ENCODE measurements at places on chromosomes 11 and 22.
A peak's percentile ranks its signal among the peaks of the same experiment; 100 is the strongest.

DNA sequence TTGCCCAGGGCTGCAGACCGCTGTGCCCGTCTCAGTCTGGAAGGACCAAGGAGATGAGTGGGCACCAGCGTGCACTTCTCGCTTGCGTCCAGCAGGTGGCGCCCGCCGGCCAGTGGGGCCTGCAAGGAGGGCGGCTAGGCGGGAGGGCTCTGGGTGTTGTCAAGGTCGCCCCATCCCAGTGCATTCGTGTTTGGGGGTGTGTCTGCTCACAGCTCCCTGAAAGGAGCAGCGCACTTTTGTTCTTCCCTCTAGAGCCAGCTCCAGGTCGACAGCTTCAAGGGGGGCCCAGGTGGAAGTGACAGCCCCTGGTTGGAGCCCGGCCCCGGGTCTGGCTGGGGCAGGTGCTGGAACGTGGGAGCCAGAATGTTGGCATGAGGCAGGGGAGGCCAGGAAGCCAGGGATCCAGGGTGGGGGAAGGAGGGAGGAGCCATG, 23.4 kb upstream of the MPPED1 start:
- peak; percentile 19 for DNase-seq

- DNase-seq: no peak
Observed at GRCh38 chr11:64437426-64437825, 78.5 kb downstream of the RPS6KA4 start.

GRCh38 chr11:28808771-28809170, 700.6 kb downstream of the METTL15 start:
- DNase-seq: no peak

GRCh38 chr11:10457901-10458300, 2.8 kb downstream of the AMPD3 start:
- DNase-seq: no peak

GRCh38 chr11:3860375-3860774, 4.9 kb downstream of the STIM1 start:
- no peak for DNase-seq

DNA sequence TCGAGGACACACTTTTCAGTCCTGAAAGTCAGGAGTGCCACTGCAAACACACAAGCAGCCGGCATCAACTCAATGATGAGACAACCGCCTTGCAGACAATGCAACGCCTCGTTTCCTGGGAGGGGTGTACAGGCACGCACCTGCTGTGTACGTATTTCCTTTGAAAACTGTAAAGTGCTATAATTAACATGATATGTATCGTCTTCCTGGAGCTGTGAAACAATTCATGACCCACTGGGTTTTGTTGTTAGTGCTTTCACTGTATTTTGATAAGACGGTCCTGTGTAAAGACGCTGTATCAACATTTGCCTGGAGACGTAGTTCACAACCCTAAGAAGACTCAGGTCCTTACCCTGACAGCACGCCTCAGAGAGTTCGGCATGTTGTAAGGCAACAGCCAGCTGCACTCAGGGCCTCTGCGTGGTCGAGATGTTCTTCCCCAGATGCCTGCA, 105.7 kb upstream of the ANO1 start:
- DNase-seq: no peak

DNA sequence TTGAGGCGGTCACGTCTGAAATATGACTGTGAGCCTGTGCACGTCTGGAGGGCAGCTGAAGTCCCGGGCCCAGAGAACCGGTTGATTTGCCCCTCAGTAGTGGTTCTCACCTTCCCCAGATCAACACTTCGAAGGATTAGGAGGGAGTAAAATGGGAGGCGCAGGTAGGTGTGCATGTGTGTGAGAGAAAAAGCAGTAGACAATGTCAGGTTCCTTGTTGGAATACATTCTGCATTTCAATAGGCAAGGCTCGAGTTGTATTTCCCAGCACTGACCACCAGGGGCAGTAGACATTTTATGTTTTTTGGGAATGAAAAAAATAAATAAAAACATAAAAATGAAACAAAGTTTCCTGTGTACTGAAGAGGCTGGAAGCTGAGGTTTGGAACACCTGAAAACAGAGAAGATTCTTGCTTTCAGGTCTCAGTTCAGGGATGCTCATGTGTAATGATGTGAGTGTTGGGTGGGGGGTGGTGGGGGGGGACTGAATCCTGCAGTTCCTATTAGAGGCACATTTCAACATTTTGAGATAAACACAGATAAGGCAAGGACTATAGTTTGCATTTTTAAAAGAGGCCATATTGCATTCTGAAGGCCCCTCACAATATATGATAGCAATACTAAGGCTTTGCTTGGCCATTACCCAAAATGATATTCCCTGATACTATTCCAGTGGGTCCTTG, 333.9 kb downstream of the CADM1 start:
- DNase-seq: no peak

- DNase-seq: peak; percentile 98
Observed at GRCh38 chr11:117833401-117833891, 8.9 kb upstream of the FXYD2 start.

DNA sequence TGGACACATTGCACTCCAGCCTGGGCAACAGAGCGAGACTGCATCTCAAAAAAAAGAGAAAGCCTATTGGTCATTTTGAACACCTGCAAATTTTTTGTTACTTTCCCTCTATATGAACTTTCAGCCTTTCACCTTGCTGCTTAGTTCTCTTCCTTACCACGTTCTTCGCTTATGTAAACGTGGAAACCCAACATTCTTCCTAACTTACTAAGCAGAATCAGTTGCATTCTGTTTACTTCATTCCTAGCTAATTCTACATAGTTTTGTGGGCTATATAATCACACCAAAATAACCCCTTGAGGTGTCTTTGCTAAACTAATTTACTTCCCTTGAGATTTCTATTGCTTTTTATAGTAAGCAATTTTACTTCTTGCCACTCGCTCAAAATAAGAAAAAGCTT, 23.2 kb downstream of the MS4A4A start:
- no peak for DNase-seq

GRCh38 chr11:107590460-107591377, at the start of gene ELMOD1:
TSS of gene ELMOD1 (plus strand) at chr11:107591147. CDS start at chr11:107618190, 27,043 bp downstream.
- DNase-seq: no peak

DNA sequence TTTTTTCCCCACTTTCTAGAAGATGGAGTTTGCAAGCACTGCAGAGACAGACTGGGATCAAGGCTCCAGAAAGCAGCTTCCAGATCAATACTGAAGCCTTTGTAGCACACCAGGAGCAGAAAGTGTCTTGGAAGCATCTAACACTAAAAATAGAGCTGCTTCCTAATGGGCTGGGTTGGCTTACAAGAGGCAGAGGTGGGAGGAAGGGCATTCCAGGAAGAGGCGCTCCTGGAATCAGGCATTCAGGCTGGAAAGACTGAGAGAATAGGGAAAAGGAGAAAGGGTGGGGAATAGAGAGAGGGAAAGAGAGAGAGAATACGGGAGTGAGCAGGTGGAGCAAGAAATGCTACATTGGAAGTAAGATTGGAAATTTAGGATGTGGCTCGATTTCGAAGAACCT, 395.9 kb downstream of the OPCML start:
- no peak for DNase-seq

GRCh38 chr11:119026970-119027369, 3.7 kb downstream of the SLC37A4 start:
- no peak for DNase-seq

- DNase-seq: no peak
Observed at GRCh38 chr11:116403794-116404461, 368.9 kb downstream of the BUD13 start.

DNA sequence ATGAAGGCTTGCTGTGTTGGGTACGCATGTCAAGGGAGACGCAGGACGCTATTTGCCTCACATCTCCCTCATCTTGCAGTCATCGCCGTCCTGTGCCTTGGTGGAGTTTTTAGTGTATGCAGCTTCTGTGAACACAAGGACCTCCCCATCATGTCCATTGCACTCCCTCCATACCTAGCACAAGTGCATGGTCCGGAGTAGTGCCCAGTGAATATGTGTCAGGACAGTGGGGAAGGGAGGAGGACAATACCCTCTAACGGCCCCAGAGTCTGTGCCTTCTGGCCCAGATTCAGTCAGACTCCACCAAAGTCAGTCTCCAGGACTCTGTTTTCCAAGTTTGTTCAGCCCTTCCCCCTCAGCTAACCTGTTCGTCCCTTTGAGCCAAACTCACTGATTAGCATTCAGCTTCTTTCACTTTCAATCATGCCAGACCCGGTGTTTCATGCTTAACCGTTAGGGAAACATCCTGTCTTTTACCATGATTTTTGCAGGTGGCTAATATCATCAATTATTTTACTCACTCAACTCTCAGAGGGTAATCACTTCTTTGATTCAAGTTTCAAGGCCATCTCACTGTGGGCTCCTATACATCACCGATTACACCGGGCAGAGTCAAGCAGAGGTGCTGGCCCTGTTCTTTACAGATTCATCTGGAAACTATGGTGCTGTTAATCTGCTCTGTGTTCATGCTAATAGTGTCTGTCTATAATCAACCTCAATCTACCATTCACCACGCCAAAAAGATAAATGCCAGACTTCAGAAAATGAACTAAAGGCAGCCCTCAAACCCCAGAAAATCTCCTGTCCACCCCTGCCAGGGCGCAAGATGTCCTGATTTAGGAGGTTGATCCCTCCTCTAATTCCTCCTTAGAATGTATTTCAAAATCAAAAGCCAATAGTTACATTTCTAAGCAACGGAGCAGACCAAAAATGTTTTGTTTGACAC, 156.5 kb downstream of the RRAS2 start:
- DNase-seq: no peak

GRCh38 chr11:10597877-10598351, 29.4 kb upstream of the LYVE1 start:
- no peak for DNase-seq

- DNase-seq: no peak
Observed at GRCh38 chr22:35938226-35938625, 90.4 kb downstream of the RBFOX2 start.

DNA sequence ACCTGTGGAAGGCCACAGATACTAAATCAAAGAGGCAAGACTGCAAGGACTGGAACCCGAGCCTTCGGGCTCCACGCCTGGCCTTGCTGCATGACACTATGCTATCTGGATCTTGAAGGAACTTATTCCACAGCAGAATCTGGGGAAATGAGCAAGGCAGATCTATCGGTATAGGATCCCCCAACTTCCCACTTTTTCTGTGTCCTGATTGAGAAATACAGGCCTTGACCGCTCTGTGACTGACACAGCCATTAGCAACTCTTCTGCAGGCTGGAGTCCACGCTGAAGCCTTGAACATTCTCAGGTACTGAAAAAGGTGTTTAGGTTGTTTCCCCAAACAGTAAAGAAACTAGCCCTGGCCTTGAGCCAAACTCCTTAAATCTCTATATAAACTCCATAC, 241.2 kb upstream of the NARS2 start:
- DNase-seq: no peak

DNA sequence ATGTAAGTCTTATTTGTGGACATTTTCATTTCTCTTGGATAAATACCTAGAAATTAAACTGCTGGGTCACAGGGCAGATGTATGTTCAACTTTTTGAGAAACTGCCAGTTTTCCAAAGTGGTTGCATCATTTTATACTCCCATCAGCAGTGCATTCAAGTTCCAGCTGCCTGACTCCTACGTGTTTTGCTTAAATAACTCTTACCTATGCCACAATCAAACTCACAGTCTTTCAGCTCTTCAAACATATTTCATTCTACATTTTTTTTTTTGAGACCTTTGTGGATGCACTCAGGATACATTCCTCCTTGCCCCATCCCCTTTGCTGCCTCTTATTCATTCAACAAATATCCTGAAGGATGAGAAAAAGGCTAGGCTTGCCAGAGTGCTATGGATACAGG, 9.2 kb downstream of the TCF20 start:
- no peak for DNase-seq

DNA sequence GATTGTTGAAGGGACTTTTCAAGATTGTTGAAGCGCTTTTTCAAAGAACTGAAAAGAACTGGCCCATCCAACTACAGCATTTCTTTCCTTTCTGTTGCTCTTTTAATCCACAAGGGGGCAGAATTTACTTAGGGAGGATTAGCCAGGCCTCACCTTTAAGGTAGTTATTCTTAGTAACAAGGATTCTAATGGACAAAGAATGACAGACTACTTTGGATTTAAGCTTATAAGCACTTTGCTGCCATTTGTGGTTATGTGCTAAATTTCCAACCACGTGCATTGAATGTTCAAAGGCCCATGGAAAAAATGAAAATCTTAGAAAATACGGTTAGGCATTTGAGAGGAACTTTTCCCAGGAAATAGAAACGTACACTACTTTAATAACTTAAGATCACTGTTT, 49.5 kb upstream of the HSPA8 start:
- DNase-seq: peak; percentile 49

- DNase-seq: peak; percentile 26
Observed at GRCh38 chr22:24270556-24271385, at the start of gene SPECC1L. TSS of gene SPECC1L (plus strand) at chr22:24270831. CDS start at chr22:24302232, 31,401 bp downstream.

GRCh38 chr11:132300283-132300682, 929.9 kb downstream of the NTM start:
- DNase-seq: no peak

DNA sequence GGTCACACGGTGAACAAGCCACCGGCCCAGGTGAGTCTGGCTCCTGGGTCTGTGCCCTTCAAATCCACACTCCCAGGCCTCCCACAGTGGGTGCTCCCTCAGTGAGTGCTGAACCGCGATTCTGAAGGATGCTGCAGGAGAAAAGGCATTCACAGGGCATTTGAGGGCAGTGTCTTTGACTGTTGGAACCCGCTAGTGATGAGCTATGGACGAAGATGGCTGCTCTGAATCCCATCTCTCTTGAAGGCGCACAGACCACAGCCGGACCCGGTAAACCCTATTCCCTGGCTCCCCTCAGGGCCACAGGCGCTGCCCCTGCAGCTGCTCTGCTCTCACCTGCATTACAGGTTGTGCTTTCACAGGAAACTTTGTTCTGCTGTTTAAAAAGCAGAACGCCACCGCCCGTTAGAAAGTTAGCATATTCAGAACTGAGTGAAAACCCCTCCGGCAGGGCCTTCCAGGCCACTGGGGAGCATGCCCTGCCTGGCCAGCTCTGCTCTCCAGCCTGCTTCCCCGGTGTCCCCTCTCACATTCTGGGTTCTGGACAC, 3.2 kb downstream of the LRRC32 start:
- DNase-seq: no peak

- no peak for DNase-seq
Observed at GRCh38 chr22:27179161-27179560, 521.8 kb downstream of the MIAT start.

GRCh38 chr22:26287382-26288225, 118.3 kb downstream of the SEZ6L start:
- no peak for DNase-seq

GRCh38 chr11:47998733-47999359, 18.5 kb downstream of the PTPRJ start:
- no peak for DNase-seq

DNA sequence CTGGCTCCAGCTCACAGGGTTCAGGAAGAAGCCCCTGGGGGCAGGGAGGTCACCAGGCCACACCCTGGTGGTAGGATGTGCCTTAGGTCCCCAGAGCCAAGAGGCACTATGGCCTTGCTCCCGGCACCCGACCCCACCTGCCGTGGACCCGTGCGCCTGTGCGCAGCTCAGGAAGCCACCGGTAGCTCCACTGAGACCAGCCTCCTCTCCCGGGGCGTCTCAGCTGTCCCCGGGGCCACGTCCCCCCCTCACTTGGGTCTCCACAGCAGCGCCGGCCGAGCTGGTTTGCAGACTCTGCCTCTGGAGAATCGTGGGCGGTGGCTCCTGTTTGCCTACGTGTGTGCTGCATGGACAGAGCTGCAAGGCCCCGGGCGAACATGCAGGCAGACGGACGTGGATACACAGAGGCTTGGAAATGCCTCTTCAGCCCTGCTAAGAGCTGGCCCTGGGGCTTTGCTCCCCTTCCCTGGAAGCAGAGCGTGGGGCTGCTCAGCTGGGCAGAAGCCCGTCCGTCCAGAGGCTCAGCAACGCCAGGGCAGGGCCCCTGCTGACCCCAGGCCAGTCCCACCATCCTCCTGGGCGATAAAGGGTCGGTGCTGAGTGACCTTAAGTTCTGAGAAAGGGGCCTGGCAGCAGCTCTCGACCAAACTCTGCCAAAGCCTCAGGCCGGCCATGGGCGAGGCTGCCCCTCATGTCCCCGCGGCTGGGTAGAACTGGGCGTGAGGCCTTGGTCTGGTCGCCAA, 15.3 kb upstream of the MUC5B start:
- DNase-seq: no peak
